ENCODE measurements at places on chromosomes 5 and 9.

GRCh38 chr9:18261181-18261580 lies 212.8 kb upstream of the ADAMTSL1 start:
- DNase-seq, result no peak

DNA sequence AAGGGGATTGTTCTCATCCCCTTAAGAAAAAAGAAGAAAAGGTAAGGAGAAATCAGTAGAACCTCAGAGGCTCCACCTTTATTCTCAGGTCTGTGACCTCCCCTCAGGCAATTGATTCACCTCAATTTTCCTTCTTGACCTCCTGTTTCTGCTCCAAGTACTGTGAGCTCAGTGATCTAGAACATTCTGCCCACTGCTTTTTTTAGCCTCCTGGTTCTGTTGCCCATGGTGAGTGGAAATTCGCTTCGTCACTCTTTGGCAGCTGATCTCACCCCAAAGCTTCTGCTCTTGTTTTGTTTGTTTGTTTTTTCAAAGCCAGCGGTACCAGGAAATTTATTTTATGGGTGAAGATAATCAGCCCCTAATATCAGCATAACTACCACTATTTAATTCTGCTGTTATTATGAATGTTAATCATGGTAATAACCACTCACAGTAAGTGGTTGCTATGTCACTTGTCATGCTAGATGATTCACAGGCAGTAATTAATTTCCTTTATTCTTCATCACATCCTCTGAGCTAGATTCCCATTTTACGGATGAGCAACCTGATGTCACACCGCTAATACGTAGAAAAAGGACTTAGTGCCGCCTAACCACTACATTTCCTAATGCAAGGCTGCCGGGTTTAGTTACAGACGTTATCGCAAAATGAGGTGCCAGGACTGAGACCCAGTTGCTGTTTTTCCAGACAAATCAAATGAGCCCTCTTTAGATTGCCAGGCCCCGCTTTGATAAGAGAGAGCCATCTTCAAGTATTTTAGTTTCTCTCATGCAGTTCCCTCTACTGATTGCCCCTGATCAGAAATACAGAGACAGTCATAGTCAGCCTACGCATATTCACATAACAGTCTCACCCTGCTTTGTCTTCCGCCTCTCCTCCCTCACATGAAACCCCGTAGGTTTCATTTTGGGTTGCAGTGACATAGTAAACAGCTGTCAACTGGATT lies 78.2 kb downstream of the CYFIP2 start:
- no peak for DNase-seq

DNA sequence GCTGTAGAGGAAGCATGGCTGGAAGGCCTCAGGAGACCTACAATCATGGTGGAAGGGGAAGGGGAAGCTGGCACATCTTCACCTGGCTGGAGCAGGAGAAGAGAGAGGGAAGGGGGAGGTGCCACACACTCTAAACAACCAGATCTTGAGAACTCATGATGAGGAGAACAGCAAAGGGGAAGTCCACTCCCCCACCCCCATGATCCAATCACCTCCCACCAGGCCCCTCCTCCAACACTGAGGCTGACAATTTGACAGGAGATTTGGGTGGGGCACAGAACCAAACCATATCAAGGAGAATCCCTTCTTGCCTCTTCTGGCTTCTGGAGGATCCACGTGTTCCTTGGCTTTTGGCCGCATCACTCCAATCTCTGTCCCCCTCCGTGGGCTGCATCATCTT lies 13.1 kb upstream of the CMBL start:
- no peak for DNase-seq

DNA sequence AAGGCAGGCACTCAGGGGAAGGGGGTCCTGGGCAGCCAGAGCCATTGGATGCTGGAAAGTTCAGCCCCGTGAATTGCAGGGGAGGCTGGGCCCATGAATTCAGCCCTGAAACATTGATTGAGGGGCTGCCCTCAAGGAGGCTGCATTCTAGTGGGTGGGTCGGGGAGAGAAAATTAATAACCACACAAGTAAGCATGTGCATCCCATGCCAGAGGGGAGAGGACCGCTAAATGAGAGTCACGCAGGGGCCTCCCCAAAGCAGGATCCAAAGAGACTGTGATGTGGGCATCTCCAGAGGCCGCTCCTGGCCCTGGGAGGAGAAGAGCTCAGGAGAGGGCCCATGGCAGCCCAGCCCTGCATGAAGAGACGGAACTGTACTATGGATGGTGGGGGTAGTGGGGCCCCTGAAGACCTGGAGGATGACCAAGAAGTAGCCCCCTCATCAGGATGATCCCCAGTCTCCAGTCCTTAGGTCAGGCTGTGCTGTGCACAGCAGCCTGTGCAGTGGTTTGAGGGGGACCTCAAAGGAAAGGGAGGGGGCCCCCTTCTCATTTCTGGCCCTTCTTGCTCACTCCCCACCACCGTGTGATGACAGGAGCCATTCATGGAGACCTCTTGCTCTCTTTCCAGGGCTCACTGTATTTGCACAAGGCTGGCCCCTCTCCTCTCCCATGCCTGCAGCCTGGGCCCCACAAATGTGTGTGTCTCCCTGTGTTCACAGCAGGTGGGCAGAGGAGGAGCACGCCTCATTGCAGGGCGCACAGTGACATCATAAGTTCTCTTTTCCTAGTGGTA lies 233.6 kb upstream of the IRX1 start:
- no peak for DNase-seq

- DNase-seq, result no peak
Measured at GRCh38 chr9:22084336-22085035, 75.4 kb upstream of the CDKN2B start.

DNA sequence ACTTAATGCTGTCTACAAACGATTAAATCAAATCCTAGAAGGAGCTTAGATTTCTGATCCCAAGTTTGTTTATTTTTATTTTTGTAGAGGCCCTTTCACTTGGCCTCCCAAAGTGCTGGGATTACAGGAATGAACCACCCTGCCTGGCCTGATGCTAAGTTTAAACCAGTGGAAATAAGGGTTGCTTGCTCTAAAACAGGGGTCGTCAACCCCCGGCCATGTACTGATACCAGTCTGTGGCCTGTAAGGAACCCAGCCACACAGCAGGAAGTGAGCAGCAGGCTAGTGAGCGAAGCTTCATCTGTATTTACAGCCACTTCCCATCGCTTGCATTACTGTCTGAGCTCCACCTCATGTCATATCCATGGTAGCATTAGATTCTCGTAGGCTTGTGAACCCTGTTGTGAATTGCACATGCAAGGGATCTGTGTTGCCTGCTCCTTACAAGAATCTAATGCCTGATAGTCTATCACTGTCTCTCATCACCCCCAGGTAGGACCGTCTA lies 11.4 kb downstream of the TTC1 start:
- DNase-seq, result no peak

DNA sequence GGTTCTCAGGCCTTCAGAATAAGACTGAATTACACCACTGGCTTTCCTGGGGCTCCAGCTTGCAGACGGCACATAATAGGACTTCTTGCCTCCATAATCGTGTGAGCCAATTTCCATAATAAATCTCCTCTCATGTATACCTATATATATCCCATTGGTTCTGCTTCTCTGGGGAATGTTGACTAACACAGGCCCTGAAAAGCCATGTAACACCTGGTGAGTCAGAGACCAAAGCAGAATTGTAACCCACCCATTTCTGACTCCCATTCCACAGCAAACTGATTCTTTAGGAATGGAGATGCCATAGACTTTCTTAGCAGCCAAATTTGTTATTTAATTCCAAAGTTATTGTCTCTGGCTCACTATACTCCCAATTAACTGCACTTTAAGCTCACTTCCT lies 85.4 kb upstream of the AGXT2 start:
- no peak for DNase-seq

DNA sequence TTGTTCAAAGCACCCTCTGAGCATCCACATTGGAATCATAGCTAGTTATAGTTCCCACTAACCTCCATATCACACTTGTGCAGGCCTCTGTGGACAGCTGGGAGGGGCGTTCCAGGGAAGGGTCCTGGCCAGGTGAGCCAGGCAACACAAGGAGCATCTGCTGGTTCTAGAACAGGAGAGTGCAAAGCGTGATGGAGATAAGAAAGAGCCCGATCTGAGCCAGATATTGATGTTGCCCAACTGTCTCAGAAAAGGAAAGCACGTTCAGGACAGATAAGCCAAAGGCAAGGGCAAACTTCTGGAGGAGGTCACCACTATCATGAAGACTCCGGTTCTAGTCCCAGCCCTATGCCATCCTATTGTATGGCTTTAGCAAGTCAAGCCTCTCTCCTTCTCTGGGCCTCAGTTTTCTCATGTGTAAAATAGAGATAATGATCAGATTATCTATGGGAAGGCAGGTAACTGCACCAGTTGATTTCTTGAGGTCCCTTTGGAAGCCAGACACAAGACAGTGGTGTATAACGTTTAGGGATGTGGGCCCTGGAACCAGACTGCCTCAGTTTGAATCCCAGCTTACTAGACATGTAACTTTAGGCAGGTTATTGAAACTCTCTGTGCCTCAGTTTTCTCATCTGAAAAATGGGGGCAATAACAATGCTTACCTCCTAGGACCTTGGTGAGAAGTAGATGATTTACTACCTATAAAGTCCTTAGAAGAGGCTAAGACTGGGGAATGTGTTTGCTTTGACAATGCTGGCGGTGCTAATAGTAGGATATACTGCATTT lies 19.8 kb downstream of the GABBR2 start:
- DNase-seq, result no peak

- DNase-seq, result no peak
Measured at GRCh38 chr9:115202960-115203751, 85.2 kb upstream of the TNC start.

DNA sequence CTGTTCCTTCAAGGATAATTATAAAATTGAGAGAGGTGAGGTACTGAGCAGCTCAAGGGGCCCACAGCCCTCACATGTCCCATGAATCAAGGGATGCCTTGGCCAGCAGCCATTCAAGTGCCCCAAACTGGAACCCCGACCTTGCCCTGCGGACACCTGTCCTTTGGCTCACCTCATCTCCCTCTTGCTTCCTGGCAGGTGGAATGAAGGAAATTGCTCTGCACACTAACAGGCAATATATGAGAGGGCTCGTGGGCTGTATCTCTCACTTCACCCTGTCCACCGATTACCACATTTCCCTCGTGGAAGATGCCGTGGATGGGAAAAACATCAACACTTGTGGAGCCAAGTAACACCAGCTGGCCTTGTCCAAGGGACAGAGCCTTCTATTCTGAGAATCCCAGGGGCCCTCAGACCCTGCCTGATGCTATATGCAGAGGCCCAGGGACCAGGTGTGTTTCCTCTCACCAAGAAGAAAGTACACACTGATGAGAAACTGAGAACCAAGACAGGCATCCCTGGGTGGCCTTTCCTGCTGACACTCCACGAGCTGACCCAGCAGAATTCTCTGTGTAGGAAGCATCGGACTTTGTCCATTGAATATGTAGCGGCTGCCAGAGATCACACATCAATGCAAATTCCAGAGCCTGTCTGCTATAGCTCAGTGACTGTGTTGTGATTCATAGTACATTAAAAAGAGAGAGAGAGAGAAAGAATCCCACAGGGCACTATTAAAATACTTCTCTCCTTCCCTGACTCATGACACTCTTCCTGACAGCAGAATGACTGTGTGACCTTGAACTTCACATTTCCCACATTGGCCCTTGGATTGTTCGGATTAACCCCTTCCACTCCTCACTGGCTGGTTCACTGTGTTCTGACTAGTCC lies 92.6 kb downstream of the LIFR start:
- DNase-seq, result no peak

GRCh38 chr5:26553079-26553478 lies 485.3 kb downstream of the CDH9 start:
- DNase-seq, result no peak

- DNase-seq, result no peak
Measured at GRCh38 chr9:135126451-135127187, 39.2 kb downstream of the OLFM1 start.

GRCh38 chr5:80239680-80240367 lies 16.0 kb downstream of the SERINC5 start:
- no peak for DNase-seq

DNA sequence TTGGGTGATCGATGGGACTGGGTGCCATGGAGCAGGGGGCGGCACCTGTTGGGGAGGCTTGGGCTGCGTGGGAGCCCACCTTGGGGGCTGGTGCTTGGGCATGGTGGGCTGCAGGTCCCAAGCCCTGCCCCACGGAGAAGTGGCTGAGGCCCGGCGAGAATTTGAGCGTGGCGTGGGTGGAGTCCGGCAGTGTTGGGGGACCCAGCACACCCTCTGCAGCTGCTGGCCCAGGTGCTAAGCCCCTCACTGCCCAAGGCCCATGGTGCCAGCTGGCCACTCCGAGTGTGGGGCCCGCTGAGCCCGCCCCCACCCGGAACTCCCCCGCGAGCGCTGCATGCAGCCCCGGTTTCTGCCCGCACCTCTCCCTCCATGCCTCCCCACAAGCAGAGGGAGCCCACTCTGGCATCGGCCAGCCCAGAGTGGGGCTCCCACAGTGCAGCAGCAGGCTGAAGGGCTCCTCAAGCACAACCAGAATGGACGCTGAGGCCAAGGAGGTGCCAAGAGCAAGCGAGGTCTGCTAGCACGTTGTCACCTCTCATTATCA lies 1178.6 kb upstream of the CDH10 start:
- DNase-seq, result no peak

GRCh38 chr5:163456029-163456589 lies 3.8 kb downstream of the NUDCD2 start:
- no peak for DNase-seq

DNA sequence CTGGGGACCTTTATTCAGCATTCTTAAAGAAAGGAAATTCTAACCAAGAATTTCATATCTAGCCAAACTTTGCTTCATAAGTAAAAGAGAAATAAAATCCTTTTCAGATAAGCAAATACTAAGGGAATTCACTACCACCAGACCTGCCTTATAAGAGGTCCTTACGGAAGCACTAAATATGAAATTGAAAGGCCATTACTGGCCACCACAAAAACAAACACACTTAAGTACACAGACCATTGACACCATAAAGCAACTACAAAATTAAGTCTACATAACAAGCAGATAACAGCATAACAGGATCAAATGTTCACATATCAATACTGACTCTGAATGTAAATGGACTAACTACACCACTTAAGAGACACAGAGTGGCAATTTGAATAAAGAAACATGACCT lies 361.4 kb upstream of the POU5F2 start:
- no peak for DNase-seq

DNA sequence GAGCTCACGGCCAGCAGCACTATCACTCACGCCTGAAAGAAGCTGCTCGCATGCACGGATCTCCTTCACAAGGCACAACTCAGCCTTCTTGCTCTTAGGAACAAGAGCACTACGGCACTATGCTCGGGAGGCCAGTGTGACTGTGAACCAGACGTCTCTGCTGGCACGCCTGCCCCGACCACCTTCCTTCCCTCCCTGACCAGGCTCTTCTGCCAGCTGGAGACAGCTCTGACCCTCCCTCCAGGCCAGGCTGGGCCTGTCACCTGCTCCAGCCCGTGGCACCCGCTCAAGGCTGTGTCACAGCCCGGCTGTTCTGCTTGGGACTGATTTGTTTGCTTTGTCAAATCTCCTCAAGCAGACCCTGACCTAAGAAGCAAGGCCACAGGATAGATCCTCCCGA lies 7.0 kb downstream of the TBC1D9B start:
- DNase-seq, result no peak

DNA sequence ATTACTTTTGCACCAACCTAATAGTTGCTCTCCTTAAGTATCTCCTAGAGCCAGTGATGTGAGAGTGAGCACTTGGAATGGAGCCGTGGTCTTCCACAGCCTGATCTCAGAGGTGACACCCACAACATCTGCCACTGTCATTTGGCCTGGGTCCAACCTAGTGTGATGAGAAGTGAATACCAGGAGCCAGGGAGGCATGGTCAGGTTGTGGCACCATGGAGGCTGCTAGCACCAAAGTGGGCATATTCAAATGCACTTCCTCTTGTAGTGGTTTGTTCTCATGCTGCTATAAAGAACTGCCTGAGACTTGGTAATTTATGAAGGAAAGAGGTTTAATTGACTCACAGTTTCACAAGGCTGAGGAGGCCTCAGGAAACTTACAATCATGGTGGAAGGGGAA lies 22.6 kb upstream of the CEP72 start:
- DNase-seq, result no peak

GRCh38 chr9:5510360-5510931 lies at the start of gene PDCD1LG2:
Gene PDCD1LG2 (plus strand): TSS chr9:5510531. CDS start chr9:5522547, 12,016 bp downstream.
- no peak for DNase-seq
